ENCODE measurements at places on chromosomes 3 and 15.
A peak's percentile ranks its signal among the peaks of the same experiment; 100 is the strongest.

GRCh38 chr15:38994310-38994709 lies 429.7 kb upstream of the RASGRP1 start:
- no peak for DNase-seq

DNA sequence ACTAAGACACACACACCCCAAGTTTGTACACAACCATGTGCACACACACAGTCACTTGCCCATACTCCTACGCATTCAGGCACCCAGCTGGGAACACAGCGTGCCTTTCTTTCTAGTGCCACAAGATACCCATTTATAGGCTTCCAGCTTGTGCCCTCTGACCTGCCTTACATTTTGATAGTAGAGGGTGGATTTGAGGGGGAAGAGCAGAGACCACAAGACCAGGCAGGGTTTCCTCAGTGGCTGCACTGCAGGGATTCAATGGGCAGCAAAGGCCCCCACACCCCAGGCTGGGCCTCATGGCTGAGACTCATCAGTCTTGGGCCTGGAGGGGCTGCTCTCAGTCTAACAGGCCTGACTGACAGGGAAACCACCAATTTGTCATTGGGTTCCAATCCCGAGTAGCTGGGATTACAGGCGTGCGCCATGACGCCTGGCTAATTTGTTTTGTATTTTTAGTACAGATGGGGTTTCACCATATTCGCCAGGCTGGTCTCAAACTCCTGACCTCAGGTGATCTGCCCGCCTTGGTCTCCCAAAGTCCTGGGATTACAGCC lies 18.8 kb upstream of the ANKDD1A start:
- DNase-seq: peak; percentile 47

DNA sequence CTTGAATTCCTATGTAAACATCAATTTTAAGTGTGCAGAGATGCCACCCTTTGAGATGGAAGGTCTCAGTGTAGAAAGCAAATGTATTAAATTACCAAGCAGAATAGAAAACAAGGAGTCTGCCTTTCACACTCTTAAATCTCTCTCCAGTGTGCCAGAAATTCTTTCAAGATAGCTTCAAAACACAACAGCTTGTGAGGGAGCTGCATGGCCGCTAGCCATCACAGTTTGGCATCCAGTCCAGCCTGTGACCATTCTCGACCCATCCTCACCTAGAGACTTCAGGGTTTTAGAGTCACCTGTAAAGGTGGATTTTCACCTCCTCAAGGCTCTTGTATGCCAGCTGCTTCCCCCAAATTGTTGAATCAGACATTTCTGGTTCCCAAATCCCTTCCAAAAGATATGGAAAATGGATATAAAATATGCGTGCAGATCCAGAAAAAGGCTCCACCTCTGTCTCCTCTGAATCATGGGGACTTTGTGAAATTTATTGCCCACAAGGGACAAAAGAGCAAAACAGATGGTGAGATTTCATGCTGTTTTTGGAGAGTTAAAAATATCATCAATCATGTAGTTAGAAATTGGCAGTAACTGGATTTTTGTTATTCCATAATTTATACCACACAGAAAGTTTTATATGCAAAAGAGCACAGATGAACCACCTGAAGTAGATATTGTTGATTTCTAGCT lies 114.2 kb upstream of the THRB start:
- no peak for DNase-seq

GRCh38 chr3:27322634-27323033 lies 46.5 kb downstream of the NEK10 start:
- DNase-seq: no peak

GRCh38 chr15:34724481-34724880 lies 30.3 kb downstream of the GJD2 start:
- no peak for DNase-seq

GRCh38 chr3:30986551-30986950 lies 92.1 kb upstream of the GADL1 start:
- DNase-seq: no peak

DNA sequence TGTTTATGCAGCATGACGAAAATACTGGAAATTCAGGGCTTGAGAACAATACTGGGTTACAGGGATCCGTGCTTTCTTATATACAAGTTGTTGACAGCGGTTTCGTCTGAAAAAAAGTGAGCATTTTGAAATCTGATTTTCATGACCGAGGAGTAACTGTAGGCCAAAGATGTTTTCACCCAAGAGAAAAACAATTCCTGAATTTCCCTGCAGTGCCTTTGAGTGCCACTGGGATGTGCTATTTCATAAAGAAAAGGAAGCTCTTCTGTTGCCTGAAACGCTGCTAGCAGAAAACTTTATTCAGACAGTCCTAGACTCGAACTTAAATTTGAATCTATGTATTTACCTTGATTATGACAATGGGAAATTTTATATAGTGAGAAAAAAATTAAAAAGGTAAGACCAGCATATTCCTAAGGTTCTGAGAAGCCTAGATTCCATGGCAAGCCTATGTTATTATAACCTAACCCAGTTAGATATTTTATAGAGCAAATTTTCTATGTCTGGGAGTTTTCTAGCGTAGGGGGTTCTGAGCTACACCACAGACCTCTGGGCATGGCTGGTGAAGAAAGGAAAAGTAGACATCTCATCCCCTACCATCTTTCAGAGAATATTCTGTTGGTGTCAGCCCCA lies 30.2 kb downstream of the KCNAB1 start:
- DNase-seq: peak; percentile 35

- DNase-seq: no peak
Measured at GRCh38 chr3:185024406-185024805, 128.5 kb downstream of the C3orf70 start.

GRCh38 chr3:149454746-149455145 lies 19.8 kb upstream of the TM4SF4 start:
- no peak for DNase-seq

DNA sequence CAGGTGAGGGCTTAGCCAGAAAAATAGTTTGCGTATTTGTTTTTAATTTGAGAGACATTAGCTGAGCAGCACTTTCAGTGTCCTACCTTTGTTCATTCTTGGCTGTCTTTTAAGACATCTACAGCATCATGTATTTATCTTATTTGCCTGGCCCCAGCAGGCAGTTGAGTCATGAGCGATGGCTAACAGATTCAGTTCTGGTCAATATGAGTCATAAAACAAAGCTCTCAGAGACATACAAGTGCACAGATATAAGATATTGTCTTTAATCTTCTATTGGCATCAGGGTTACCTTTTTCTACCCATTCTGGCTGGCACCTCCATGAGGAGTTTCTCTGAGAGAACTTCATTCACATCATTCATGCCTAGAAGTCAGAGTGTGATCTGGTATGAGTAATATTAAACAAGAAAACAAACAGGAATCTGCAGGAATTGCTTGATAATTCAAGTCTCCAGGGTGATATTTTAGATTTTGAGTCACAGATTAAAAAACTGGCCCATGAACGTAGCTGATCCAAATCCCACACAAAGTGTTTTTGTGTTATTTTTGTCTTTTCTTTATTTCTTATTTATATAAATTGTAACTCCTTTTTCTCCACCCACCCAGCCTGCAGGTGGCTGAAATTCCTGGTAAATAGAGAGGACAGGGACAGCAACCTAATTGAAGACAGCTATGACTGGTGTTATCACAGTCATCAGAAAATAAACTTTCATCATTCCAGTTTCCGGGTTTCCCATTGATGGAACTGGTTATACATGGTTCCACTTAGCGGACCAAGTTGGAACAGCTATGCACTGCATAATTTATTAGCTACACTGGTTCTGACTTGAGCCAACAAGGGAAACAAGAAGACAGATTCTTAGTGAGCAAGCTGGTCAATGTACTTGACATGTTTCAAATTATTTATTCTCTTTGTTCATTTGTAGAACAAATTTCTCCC lies 47.3 kb downstream of the PLSCR2 start:
- no peak for DNase-seq

- DNase-seq: no peak
Measured at GRCh38 chr3:153073636-153074035, 88.4 kb upstream of the RAP2B start.

DNA sequence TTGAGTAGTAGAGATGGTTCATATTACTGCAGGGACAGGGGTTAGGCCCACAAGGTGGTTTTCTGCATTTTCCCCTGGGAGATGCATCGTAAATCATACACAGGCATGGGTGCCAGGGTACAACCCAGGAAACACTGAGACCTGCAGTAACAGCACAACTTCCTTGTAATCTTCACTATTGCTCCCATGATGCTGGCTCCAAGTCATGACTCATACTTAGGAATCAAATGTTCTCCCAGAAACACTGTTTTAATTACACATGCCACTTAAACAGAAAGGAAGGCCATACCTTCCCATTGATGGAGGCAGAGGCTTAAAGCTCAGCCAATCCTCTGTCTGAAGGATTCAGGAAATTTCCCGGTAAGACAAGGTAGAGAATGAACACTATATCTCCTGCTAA lies 106.5 kb downstream of the ERC2 start:
- no peak for DNase-seq

GRCh38 chr3:64392001-64392400 lies 166.7 kb upstream of the PRICKLE2 start:
- DNase-seq: no peak

- DNase-seq: no peak
Measured at GRCh38 chr3:71907996-71908395, 123.0 kb upstream of the PROK2 start.

DNA sequence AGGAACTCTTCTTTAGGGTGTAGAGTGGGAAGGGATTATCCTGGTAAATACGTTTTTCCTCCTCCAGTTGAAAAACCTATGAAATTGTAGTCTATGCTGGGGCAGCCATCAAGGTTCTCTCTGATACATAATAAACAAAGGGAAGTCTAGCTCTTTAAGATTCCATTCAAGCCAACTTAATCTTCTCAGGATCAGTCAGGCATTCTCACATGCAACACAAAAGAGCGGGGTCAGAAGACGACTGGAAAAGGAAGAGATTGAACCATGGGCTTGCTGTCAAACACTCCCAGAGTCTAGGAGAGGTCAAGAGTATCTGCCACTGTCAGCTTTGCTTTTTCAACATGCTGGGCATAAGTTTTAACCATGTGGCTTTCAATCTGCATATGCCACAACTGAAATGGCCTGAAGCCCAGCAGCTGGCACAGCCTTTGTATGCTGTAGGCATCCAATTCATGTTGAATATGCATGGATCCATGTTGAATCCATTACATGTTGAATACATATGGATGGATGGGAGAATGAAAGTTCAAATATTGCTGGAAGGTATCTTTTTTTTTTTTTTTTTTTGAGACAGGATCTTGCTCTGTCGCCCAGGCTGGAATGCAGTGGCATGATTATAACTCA lies 8.5 kb downstream of the TRAT1 start:
- no peak for DNase-seq

- DNase-seq: no peak
Measured at GRCh38 chr3:63791974-63792373, 27.1 kb upstream of the C3orf49 start.

DNA sequence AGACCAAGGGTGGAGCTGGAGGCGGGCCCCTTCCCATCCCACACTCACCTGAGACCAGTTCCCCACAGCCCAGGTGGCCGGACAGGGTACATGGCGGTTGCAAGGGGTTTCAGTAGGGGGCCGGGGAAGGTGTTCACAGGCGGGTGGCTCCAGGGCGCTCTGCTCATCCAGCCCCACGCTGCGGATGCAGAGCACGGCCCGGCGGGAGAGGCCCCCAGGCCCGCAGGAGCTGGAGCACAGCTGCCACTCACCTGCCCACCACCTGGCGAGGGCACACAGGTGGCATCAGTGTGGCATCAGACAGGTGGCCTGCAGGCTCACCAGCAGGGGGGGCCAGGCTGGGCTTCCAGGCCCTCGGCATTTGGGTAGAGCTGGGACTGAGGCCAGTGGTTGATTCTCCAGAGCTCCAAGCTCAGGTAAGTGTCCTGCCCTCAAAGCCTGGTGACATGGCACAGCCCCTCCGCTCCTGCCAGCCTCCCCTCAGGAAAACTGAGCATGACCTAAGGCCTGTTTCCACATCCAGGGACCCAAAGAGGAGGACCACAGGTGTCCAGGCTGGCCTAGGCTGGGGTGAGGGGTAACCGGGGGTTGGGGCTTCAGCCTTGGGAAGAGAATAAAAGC lies 43.8 kb downstream of the ADAMTS7 start:
- DNase-seq: peak; percentile 41

GRCh38 chr3:119145500-119146167 lies at the start of gene TEX55:
TEX55 (plus strand) TSS chr3:119146165; CDS start chr3:119146190, 25 bp downstream.
- DNase-seq: no peak

DNA sequence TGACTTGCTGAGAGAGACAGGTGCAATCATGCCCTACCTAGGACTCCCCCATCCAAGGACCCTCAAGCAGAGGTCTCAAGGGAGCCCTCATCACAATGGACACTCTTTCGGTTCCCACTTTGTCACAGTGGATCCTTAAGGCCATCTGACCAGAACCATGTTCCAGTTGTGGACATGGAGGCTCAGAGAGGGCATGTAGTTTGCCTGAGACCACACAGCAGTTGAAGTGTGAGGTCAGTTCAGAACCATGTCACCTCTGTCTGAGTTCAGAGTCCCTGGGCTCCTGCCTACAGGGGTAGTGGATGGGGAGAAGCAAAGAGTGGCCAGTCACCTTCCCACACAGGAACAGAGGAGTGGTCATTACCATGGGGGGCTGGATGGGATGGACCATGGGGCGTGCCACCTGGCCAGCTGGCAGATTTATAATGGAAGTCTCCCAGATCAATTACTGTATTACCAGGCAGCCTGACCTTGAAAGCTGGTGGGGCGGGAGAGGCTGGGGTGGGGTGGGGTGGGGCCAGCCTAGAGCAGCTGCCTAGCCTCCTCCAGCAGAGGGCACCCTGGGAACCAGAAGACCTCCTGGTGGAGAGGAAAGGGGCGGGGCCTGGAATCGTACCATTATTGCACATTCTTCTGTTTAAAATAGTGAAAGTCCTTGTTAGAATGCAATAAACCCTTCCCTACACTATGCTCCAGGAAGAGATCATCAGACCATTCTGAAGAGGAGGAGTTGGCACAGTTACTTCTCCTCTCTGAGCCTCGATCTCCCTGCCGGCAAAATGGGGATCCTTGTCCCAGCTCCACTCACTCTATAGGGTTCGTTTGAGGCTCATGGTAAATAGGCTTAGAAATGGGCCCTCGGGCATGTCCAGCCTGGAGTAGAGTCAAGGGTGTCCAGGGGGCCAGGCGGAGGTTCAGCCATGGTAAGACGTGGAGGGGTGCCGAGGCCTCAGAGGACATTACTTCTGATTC lies 26.9 kb upstream of the LINGO1 start:
- peak; percentile 76 for DNase-seq

DNA sequence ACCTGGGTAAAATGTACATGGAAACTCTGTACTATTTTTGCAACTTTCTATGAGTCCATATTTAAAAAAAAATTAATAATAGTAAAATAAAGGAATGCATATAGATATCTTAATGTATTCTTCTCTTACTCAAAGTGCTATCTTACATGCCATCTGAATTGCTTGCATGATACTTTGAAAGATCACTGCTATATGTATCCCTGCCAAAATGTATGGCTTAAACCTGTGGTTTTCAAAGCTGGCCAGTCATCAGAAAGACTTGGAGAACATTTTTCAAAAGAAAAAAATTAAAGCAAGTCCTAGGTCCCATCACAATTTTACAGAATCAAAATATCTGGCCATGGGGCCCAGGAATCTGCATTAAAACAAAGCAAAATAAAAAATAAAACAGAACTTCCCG lies 262.1 kb downstream of the LPP start:
- DNase-seq: no peak

- no peak for DNase-seq
Measured at GRCh38 chr3:13037458-13038117, 35.6 kb downstream of the IQSEC1 start.
